GM19239 (cell line): ENCODE measurements at places on chromosomes 12 and 14.

- no peak for DNase-seq
These were observed 83.0 kb upstream of the ZDHHC17 start for GRCh38 chr12:76680940-76681339.

DNA sequence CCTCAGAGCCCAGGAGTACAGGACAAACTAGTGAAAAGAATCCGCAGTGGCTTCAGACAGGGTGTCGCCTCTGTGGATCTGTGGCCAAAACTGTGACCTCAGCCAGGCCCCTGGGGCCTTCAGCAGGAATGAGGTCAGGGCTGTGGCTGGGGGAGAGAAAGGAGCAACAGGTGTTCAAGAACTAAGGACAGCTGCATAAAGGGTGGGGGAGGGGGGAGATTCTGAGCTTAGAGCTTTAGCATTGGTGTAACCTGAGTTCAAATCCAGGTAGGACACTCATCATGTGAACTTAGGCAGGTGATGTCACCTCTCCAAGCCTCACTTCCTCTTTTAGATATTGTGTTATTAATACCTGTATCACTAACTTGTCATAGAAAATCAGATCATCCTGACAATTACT, 40.9 kb upstream of the CORO1C start:
- DNase-seq, result peak; percentile 58

- DNase-seq, result no peak
These were observed 30.9 kb upstream of the PLEKHG6 start for GRCh38 chr12:6279631-6280030.

- DNase-seq, result no peak
These were observed 33.4 kb downstream of the TMTC1 start for GRCh38 chr12:29750131-29750927.

DNA sequence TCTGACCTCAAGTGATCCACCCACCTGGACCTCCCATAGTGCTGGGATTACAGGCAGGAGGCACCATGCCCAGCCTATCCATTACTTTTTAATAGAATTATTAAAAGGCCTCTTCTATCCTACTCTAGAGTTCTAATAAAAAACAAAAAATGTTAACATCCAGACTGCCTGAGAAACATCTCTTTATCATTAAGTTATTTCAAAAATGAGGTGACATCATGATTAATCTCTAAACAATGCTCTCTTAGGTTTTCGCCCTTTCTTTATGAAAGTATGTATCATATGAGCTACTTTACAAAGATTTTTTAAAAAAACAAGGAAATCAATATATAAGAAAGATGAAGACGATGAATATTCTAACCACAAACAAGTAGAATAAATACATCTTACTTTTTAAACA, 52.6 kb downstream of the FGD6 start:
- DNase-seq, result no peak

DNA sequence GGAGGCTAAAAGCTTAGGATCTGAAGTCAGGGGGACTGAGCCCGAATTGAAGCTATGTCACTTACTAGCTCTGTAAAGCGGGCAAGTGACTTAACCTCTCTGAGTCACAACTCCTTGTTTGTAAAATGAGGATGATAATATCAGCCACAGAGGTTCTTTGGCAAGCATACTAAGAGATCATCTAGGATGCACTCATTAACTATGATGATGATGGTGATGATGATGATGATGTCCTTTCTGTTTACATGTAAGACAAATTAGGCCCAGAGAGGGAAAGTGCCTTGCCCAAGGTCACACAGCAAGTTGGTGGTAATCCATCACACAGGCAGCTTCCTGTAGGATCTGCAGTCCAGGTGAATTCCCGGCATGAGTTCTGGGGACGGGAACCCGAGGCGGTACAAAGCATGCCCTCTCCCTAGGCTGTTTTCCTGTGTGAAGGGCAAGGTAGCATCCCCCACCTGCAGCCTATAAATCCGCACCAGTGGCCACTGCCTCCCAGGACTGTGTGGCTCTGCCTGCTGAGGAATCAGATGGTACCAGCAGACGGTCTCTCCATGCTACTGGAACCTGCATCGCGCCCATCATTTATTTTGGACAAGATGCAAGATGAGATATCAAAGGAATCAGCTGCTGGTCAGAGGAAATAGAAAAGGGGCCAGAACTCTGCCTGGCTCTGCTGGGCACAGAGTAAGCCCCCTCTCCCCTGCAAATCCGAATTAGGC, 55.2 kb downstream of the MAP1LC3B2 start:
- DNase-seq, result no peak
